AG04450 (cell line): ENCODE measurements at places on chromosomes 16 and 17.

GRCh38 chr16:22329199-22329695 lies 32.0 kb downstream of the POLR3E start:
- no peak for DNase-seq

DNA sequence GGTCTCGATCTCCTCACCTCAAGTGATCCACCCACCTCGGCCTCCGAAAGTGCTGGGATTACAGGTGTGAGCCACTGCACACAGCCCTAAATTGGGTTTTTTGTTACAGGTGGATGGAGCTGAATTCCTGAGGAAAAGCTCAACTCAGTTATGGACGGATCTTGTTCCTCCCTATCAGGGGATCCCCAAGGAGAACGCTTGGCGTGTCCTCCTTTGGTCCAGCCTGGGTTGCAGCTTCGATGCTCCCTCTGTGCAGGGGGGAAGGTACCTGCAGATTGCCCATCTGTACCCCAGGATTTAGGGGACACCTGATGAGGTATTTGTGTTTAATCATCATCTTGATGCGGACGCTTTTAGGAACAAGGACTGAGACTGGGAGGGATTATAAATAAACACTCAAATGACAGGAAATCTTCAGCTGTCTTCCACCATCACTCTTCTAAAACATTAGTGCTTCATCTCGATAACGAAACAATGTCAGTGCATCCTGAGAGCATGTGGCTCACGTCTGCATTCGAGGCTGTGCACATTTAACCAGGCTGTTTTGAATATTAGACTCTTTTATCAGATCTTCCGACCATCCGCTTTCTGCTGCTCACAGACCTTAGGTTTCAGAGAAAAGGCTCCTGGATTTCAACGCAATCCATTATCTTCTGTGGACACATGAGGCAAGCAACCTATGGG lies 18.2 kb upstream of the MEIOB start:
- DNase-seq, result no peak

DNA sequence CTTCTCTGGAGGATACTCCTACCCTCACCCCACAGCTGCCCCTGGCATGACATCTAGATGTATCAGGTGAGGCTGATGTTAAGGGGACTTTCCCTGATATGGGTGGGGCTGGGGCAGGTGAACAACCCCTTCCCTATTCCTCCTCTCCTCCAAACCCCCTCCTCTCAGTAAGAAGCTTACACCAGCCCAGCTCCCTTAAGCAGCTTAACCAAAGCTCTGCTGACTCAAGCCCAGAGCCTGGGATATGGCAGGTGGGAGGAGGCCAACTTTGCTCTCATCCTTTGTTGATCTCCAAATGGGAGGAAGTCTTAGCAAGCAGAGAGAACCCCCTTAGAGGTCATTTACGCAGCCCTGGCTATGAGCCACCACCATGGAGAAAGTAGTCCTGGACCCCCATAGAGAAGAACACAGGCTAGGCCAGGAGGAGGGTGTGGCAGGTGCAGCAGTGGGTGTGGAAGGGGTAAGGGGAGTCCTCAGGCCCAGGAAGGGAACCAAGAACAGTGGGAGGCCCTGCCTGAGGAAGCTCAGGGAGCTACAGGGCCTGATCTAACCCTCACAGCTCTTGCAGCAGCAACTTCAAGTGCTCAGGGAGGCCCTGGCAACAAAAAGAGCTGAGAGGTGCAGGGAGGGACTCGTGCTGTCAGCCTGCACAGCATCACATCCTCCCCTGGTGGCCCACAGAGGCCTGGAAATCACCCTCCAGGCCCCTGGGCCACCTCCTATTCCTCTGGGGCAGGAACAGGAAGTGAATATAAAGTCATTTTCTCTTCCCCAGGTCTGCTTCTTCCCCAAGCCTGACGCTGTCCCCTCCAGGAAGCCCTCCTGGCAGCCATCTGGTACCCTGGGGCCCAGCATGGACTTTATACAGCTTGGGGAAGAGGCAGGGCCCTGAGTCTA lies 2.9 kb downstream of the UNC119 start:
- no peak for DNase-seq

- no peak for DNase-seq
Observed at GRCh38 chr17:51423421-51424160, 163.2 kb downstream of the UTP18 start.

GRCh38 chr17:56592487-56593085 lies 913 bp upstream of the NOG start:
- DNase-seq, result no peak

- DNase-seq, result no peak
Observed at GRCh38 chr16:764184-764750, 3.7 kb downstream of the MSLN start.
